ENCODE measurements at places on chromosomes 16 and 17. TPM values are rescaled to one million over a fixed set of nuclear protein-coding genes. Genes with fewer than 3 reads are reported as not detected.

TBX21 gene
- total RNA-seq = not detected

GRCh38 chr16:31256466-31256865, 3.3 kb upstream of the ITGAM start:
- DNase-seq = no peak

- DNase-seq = no peak
Observed at GRCh38 chr17:63086483-63087185, 120.6 kb downstream of the TANC2 start.

CHAD gene
- not detected for total RNA-seq

OR3A3 gene
- not detected for total RNA-seq

All from kidney epithelial cell (primary cell).